ENCODE measurements at places on chromosomes 4 and X.

- no peak for DNase-seq
Measured at GRCh38 chrX:134026565-134027311, 41.3 kb upstream of the GPC3 start.

DNA sequence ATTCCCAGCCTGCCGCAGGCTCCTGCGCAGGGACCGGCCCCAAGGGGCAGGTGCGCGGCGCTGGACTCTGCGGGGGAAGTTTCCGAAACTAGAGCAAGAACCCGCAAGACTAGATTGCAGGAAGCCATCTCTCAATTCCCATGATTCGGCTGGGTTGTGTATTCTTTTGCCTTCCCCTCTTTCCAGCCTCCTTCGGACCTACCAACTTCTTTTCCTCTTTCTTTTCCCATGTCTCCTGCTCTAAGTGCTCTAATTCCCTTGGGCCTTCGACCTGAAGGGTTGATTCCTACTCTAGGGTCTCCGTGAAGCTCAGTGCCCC lies 645 bp upstream of the OPHN1 start:
- no peak for DNase-seq

DNA sequence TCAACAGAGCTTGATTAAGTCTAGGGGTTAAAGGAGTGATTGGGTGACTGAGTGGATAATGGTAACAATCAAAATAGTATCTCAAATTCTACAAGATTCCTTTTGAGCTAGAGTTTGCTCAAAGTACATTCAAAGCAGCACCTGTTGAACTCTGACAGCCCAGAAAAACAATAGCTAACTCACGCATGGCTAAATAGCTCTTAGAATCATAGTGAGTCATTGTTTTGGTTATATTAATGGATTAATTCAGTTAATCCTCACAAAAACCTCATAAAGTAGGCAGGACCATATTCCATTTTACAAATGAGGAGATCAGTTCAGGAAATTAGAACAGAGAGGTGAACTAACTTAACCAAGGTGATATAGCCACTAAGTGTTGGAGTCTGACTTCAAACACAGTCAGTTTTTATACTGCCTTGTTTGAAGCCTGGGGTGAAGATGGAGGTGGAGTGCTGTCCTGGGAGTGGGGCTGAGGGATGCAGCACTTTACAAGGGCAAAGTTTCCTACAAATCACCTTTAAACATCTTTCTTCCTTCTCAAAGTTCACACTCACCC lies 35.9 kb upstream of the PPM1K start:
- DNase-seq: no peak

GRCh38 chrX:115204040-115204439 lies 14.8 kb downstream of the RBMXL3 start:
- no peak for DNase-seq

DNA sequence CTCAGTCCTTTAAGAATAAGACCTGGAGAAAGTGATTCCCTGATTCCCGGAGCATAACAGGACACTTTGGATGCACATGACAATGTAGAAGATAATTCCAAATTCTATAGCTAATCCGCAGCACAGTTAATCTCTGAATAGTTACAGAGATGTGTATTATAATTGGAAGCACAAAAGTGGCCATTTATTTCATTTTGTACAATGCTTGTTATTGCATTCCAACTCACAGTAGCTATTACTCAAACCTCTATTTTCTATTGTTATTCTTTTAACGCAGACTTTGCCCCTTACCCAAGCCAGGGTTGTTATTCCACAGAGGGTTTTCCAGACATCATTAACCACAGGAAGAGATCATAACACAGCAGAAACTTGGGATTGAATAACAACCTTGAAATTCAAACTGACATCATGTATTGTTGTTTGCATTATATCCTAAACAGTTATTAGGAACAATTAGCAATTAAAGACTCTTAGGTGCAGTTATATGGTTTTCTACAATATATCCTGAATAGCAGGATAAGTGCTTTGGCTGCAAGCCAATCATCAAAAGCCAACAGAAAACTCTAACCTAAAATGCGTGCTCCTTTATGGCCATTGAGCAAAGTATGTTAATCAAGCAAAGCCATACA lies 984.0 kb upstream of the TENM3 start:
- no peak for DNase-seq

DNA sequence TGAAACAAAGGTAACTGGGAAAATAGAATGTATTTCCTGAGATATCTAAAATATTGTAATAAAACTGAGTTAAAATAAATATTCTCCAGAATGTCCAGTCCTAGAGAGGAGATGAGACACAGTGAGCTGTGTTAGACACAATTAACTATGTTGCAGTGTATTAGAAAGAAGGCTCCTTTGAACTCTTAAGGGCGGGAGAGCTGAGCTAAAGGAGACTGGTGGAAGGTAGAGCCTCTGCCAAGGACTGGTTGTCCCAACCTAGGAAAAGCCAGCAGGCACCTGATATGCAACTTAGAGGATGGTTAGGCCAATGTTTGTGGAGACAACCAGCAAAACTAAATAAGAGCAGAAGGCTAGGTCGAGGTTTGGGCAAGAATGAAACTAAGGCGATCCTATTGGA lies 4.3 kb downstream of the ASB11 start:
- no peak for DNase-seq

- no peak for DNase-seq
Measured at GRCh38 chr4:128682942-128683666, 126.4 kb upstream of the JADE1 start.

- no peak for DNase-seq
Measured at GRCh38 chrX:96386325-96386724, 298.3 kb upstream of the DIAPH2 start.

DNA sequence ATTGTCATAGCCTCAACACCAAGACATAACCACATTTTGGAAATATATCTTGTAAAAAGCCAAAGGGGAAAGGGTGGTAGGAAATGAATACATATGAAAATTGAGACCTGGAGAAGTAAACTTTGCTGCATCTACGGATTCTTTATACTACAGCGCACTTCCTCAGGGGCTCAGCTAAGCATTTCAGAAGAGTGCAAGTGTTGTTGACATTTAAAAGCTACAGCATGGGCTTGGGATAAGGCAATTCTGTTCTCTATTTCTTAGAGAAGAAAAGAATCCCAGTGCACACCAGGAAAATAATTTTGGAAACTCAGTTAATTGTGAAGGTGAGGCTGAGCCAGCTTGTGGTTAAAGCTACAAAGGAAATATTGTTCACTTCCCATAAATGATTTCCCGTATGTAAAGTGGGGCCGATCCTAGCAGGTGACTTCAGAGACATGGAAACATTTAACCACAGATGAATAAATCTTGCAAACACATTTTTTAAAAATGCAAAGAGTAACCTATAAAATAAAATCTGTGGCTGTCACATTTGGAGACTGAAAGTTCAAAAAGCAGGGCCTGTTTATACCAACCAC lies 12.6 kb upstream of the GBA3 start:
- DNase-seq: no peak

GRCh38 chrX:36577006-36577405 lies 431.2 kb upstream of the FAM47C start:
- no peak for DNase-seq

DNA sequence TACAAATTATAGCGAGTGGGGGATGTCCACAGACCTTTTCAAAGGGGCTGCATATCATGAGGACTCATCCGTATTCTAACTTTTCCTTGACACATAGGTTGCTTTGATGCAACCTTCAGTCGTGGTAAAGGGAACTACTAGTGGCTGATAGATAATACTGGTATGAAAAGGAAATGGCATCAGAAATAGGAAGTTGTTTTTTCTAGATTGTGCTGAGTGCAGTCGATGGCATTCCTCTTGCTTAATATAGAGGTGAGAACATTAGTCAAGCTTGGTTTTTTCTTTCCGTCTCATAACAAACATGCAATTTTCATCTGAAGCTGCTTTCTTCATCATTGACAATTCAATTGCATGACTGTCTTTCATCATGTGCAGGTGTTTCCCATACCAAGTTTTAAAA lies 16.6 kb downstream of the ENPEP start:
- DNase-seq: no peak

GRCh38 chr4:186016796-186017195 lies 52.2 kb upstream of the TLR3 start:
- DNase-seq: no peak

DNA sequence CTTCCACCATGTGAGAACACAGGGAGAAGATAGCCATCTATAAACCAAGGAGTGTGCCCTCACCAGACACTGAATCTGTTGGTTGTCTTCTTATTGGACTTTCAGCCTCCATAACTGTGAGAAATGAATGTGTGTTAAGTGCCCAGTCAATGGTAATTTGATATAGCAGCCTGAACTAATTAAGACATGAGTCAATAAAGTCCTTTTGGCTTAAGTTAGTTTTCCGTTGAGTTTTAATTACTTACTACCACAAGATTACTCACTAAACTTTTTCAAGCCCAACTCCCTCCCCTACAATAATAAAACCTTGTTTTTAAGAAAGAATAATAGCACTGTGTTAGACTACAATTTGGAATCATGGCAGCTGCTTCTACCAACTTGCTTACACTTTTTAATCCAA lies 324.2 kb downstream of the PCDH19 start:
- no peak for DNase-seq

DNA sequence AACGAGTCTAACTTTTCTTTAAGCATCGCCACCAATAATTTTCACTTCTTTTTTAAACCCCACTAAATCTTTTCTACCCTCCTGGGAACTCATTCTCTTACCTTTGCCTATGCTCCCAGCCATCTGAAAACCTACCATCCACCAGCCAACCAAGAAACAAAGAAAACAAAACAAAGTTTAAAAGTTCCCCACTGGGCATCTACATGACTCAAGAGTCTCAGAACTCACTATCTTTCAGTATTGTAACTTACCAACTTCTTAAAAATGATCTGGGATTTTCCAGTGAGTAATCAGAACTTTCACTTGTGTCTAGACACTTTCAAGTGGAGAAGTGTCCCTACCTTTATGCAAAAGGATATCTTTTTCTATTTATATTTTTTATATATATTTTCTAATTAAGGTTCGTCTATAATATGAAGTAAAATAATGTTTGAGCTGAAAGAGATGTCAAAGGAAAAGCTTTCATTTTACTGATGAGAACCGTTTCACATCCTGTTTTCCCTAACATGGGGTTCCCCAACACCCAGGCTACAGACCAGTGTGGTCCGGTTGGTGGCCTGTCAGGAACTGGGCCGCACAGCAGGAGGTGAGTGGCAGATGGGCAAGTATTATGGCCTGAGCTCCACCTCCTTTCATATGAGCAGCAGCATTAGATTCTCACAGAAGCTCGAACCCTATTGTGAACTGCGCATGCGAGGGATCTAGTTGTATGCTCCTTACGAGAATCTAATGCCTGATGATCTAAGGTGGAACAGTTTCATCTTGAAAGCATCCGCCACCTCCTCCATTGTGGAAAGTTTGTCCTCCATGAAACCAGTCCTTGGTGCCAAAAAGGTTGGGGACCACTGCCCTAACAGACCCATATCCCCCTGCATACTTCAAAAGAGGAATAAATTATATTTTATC lies 9.8 kb upstream of the TIGD2 start:
- no peak for DNase-seq

- no peak for DNase-seq
Measured at GRCh38 chr4:26135331-26135730, 185.5 kb upstream of the RBPJ start.

GRCh38 chrX:1778817-1779216 lies 164.0 kb downstream of the ASMT start:
- no peak for DNase-seq

DNA sequence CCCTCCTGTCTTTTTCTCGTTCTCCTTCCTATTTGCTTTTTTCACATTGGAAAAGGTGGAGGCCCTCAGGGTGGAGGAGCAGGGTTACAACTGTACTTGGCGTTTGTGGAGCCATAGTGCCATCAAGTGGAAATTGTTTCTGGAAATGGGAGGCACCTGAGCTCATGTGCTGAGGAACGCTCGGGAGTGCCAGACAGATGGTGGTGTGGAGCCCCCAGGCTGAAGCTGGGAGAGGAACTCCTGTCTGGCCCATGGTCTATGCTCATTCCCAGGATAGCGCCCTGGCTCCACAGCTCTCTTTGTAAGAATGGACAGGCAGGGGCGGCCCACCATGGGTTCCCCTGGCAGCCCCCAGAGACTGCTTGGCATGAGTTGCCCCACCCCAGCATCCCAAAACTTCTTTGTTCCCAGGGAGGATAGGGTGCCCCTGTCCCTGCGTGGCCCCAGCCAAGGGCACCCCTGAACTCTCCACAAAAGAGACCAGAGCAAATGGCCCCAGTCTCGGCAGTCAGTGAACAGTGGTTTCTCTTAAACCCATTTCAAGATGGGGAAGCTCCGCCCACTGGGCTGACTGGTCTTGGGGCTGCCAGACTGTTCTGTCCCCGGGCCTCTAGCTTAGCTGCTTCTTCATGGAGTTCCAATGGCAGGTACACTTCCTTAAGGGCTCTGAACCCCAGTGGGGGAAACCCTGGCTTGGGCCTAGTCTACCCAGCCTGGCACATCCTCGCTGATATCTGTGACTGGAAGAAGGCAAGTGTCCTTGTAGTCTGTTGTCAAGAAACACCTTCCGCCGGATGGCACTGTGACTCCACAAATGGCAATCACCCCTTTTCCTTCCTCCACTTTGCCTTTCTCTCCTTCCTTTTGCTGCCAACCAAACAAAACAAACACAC lies 70.1 kb downstream of the NBDY start:
- DNase-seq: no peak

GRCh38 chr4:56653461-56654237 lies 27.4 kb downstream of the HOPX start:
- no peak for DNase-seq

DNA sequence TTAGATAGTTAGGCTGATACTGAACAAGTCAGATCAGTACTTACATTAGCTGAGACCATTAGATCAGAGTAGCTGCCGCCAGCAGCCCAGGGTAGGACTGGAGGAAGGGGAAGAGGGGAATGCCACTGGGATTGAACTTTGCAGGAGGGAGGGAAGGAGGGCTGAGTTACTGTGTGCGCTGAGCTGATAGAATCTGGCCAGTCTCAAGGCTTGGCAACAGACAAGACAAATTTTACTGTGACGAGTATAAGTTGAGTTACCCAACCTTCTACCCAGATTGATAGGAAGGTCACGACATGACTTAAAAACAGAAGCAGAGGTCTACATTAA lies 372.1 kb downstream of the OPHN1 start:
- no peak for DNase-seq

- DNase-seq: no peak
Measured at GRCh38 chrX:2572740-2573139, 72.0 kb upstream of the DHRSX start.
